ENCODE measurements at places on chromosomes 4 and X.
A peak's percentile ranks its signal among the peaks of the same experiment; 100 is the strongest.

- no peak for DNase-seq
Measured at GRCh38 chrX:112211459-112211858, 128.9 kb upstream of the TRPC5 start.

DNA sequence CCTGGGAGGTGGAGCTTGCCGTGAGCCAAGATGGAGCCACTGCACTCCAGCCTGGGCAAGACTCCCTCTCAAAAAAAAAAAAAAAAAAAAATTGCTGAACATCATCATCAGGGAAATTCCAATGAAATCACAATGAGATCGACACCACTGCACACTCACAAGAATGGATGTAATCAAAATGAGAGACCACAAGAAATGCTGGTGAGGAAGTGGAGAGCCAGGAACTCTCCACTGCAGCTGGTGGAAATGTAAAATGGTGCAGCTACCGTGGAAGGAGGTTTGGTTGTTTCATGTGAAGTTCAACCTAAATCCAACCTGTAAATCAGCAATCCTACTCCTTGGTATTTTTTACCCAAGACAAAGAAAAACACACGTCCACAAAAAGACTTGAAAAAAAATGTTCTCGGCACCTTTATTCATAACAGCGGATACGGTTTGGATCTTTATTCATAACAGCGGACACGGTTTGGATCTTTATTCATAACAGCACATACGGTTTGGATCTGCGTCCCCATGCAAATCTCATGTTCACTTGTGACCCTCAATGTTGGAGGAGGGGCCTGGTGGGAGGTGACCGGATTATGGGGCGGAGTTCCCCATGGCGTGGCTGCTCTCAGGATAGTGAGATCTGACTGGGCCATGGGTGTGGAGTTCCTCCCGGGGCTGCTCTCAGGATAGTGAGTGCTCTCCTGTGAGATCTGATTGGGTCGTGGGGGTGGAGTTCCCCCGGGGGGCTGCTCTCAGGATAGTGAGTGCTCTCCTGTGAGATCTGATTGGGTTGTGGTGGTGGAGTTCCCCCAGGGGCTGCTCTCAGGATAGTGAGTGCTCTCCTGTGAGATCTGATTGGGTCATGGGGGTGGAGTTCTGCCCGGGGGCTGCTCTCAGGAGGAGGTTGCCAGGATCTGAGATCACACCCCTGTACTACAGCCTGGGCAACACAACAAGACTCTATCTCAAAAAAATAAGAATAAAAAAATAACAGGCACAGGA, 7.7 kb downstream of the GAK start:
- DNase-seq, result no peak

DNA sequence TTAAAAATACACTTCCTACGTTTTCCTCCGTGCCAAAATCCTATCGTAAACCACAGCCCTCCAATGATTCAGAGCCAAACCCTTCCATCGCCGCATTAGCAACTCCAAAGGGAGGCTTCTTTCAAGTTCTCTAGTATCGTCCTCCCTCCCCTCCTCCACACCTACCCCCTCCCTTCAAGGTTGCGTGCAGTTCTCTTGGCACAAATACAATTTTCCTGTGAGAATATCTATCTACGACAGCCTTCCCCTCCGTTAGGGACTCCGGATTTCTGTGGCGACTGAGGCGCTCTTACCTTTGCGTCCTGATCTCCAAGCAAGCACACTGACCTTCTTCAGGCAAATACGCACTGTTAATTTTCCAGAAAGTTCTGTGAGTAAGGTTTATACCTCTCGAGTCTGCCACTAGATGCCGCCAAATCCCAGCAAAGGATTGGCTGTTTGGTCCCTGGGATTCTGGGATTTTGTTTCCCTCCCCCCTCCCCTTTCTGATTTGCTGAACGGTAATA, 1.2 kb upstream of the MORF4L2 start:
- peak; percentile 64 for DNase-seq

GRCh38 chr4:168908851-168909273, 101.2 kb downstream of the CBR4 start:
- peak; percentile 11 for DNase-seq

DNA sequence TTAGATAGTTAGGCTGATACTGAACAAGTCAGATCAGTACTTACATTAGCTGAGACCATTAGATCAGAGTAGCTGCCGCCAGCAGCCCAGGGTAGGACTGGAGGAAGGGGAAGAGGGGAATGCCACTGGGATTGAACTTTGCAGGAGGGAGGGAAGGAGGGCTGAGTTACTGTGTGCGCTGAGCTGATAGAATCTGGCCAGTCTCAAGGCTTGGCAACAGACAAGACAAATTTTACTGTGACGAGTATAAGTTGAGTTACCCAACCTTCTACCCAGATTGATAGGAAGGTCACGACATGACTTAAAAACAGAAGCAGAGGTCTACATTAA, 372.1 kb downstream of the OPHN1 start:
- no peak for DNase-seq

GRCh38 chr4:82057990-82058544, 315.7 kb downstream of the HNRNPD start:
- DNase-seq, result no peak

DNA sequence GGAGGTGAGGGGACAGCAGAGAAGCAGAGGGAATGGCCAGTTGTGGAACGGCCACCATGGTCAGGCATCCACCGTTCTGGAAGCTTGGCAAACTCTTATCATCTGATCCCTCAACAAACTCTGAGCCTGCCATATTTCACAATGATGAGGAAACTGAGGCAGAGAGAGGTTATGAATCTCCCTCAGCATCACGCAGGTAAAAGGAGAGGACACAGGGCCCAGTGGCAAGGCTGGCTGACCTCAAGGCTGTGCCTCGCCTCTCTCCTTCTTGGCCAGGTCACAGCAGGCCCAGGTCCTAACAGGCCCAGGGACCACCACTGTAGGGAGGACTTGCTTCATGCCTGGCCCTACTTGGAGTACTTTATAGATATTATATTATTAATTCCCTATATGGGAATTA, 242.8 kb downstream of the EVC2 start:
- no peak for DNase-seq

GRCh38 chrX:79138658-79139241, 5.7 kb upstream of the GPR174 start:
- DNase-seq, result no peak

DNA sequence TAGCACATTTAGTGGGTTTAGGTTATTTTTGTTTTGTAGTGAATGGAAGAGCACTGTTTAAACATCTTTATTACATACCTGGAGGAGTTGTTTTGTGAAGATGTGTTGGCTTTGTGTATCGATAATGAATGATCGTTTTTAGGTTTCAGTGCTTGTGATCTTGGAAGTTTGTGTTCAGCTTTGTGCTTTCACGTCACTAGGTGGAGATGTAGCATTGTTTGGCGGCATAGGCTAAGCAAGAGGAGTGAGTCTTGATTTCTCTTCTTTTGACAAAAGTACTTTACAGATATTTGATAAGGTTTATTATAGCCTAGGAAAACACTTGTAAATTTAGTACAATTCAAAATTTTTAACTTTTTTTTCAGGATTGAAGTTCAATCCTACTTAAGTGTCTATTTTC, 50.4 kb downstream of the PDK3 start:
- no peak for DNase-seq

DNA sequence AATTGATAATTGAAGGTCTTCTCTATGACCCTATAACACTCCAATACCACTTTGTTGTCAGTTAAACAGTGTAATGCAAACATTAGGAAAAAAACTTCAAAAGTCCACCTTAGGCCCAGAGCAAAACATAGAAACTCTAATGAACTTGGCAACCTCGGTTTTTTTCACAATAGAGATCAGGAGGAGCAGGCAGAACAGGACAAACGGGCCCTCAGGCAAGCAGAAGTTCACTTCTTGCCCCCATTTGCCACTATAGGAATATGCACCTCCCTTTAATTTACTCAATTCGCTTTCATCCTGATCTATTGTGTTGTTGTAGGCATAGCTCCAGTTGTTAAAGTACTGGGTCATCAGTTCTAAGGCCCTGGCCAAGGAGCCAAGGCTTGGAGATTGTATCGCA, 18.2 kb downstream of the ACOX3 start:
- DNase-seq, result no peak

- no peak for DNase-seq
Measured at GRCh38 chrX:79259073-79259689, 108.0 kb downstream of the ITM2A start.

DNA sequence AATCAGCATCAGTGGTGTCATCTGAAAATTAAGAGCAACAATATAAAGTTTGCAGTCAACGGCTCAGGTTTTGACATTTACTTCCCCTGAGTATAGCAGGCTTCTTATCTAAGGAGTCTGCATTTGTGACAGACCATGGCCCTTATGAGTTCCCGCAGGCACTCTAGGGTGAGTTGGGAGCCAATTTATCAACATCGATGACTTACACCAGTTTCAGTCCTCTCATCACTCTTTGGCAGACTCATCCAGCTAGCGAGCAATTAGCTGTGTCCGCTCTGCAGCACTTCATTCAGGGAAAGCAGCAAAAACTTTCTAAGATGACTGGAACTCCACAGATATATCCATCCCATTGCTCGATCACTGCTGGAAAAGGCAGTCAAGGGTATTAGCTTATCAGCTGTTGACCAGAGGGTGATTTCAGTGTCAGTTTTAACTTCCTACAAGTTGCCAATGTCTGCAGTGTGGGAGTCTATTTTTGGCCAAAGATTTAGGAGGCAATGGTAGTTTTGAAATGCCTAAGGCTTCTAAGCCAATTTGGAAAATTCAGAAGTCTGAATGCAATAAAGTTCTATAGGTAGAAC, 625.1 kb upstream of the TENM3 start:
- DNase-seq, result no peak

- no peak for DNase-seq
Measured at GRCh38 chr4:86720508-86721068, 126.5 kb downstream of the PTPN13 start.

GRCh38 chrX:106397788-106398538, 213.8 kb upstream of the RADX start:
- no peak for DNase-seq

All from NCI-H2029 (cell line).